ENCODE measurements at places on chromosomes 4 and X.

- DNase-seq: no peak
Measured at GRCh38 chr4:2937146-2937857, 25.9 kb downstream of the NOP14 start.

- DNase-seq: no peak
Measured at GRCh38 chr4:82786828-82787227, 11.8 kb downstream of the SCD5 start.

DNA sequence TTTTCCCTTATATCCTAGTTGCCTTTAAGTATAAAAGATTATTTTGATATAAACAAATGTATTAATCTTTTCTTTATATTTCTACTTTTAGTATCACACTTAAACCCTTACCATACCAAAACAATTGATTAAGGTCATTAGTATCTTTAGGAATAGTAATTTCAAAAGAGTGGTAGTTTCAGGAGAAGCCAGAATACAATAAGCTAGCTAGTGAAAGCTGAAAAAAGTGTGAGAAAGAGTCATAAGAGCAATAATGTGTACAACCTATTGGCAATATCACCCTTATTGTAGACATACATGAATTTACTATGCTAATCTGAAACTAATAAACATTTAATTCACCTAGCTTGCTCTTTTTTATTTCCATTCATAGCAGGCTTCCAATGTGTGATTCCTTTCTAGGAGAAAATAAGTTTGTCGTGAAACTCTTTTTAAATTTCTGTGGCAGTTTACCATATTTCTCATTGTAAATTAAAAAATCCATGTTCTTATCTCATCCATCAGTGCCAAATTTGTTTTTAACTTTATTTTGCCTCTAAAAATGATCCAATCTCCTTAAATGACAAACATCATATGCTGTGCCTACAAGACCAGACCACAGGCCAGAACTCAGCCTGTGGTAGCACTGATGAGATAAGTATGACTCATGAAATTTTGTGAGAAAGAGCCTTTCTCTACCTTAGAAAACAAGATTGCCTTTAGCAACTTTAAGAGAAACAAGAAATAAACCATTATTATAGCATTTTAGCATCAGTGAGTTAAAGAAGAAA is 8.1 kb downstream of the NEK1 start:
- no peak for DNase-seq

GRCh38 chrX:47313056-47313455 is 57.3 kb upstream of the ZNF157 start:
- DNase-seq: no peak

DNA sequence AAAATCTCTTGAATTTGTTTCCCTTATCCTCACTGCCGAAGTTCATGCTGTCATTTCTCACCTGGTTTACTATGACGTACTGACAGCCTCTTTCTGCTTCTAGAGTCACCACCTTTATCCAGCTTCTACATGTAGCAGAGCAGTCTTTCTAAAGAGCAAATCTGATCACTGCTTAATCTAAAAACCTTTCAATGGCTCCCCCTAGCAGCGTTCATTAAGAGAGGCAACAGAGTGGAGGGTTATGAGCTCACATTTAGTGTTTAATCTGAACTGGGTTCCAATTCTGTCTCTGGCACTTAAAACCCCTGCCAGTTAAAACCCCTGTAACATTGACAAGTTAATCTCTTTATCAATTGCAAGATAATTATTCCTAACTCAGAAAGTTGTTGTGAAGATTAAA is 4.4 kb downstream of the RBPJ start:
- DNase-seq: no peak

GRCh38 chr4:26964512-26964911 is 103.9 kb downstream of the STIM2 start:
- no peak for DNase-seq

DNA sequence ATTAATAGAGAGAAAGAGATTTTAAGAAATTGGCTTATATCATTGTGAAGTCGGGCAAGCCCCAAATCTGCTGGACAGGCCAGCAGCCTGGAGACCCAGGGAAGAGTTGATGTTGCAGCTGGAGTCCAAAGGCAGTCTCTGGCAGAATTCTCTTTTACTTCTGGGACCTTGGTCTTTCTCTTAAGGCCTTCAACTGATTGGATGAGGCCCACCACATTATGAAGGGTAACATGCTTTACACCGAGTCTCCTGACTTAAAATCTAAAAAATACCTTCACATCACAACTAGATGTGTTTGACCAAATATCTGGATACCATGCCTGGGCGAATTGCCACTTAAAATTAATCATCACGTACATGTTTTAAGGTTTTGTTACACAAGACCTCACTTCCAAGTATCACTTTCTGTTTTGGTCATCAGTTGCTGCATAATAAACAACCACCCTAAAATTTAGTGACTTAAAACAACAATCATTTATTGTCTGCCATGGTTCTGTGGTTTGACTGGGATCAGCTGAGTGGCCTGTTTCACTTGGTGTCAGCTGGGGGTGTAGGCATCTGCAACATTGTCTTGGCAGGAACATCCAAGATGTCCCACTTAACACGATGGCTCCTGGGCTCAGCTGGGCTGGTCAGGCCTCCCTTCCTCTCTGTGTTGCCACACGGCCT is 3.4 kb downstream of the CD38 start:
- DNase-seq: no peak

- DNase-seq: no peak
Measured at GRCh38 chr4:165851256-165851655, 21.8 kb upstream of the TLL1 start.

GRCh38 chrX:40449956-40450706 is 130.6 kb upstream of the ATP6AP2 start:
- no peak for DNase-seq

- DNase-seq: no peak
Measured at GRCh38 chr4:75598390-75598789, 31.9 kb downstream of the CDKL2 start.

DNA sequence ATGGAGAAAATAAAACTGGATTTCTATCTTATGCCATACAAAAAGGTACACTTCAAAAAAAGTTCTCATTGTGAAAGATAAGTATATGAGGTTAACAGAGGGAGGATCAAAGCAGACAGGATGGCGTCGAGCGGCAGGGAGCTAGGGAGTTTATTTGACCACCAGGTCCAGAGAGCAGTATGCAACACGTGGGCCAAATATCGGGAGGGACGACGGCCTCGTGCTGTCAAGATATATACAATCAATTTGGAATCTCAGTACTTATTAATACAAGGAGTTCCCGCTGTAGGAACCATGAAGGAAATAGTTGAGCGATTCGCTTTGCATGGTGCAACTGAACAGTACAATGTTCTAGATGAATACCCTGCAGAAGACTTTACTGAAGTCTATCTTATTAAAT is 1069.4 kb upstream of the INTU start:
- no peak for DNase-seq

- no peak for DNase-seq
Measured at GRCh38 chr4:82469791-82470345, 39.5 kb downstream of the ENOPH1 start.

GRCh38 chr4:110198049-110198434 is 373 bp downstream of the ELOVL6 start:
- no peak for DNase-seq

GRCh38 chr4:163681208-163681821 is 186.8 kb downstream of the TMA16 start:
- no peak for DNase-seq

GRCh38 chr4:18850867-18851266 is 829.3 kb upstream of the LCORL start:
- no peak for DNase-seq

GRCh38 chrX:132488819-132489577 is at the start of gene MBNL3:
TSS of gene MBNL3 (minus strand) at chrX:132489038. CDS start at chrX:132439611, 49,427 bp downstream.
- DNase-seq: peak; percentile 57

- DNase-seq: peak; percentile 91
Measured at GRCh38 chr4:19748519-19749479, 502.9 kb upstream of the SLIT2 start.

DNA sequence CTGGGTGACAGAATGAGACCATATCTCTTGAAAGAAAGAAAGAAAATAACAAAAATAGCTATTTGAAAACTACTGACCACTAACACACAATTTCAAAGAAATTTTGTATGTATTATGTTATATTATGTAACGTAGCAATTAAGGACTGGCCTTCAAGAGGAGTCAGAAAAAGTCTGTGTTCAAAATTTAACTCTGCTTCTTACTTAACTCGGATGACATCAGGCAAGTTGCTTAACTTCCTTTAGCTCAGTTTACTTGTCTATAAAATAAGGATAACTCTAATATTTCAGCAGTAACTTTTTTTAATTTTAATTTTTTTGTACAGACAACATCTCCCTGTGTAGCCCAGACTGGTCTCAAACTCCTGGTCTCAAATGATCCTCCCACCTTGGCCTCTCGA is 14.6 kb upstream of the PRSS12 start:
- no peak for DNase-seq

DNA sequence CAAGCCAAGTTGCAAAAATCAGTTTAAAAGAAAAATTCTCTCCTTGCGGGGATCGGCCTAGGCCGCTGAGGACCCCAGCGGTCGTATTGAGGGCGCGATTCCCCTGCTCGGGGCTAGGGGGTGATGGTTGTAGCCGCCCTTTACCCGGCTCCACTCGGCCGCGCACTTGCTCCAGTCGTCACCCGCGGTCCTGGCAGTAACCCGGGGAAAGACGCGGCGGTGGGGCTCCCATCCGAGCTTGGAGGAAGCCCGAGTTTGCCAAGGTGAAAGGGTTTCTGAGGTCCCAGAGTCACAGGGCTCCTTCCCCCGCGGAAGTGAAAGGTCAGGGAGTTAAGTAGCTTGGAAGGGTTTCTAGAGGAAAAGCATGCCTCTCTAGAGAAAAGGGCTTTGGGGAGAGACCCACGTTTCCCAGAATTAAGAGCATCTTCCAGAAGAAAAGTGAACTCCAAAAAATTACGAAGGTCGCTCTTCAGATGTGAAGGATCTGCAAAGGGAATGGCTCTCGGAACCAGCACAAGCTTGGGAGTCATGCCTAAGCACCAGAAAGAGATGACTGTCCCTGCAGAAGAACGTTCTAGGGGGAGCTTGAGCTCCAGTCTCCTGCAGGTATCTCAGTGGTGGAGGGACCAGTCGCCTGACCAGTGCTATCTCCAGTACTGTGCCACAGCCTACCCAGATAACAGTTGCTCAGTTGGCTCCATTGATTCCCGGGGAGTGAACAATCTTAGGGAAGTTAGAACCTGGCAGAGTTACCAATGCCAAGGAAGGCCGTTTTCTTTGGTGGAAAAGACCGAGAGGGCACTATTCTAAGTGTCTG is 875 bp downstream of the LAP3 start:
- DNase-seq: no peak

GRCh38 chr4:107913283-107913899 is 18.0 kb upstream of the CYP2U1 start:
- DNase-seq: peak; percentile 57

GRCh38 chr4:88097781-88098180 is 60.7 kb downstream of the ABCG2 start:
- DNase-seq: no peak

- DNase-seq: no peak
Measured at GRCh38 chrX:146041741-146042140, 224.1 kb downstream of the SLITRK2 start.

GRCh38 chr4:152431291-152431690 is 104.6 kb downstream of the FBXW7 start:
- DNase-seq: no peak

DNA sequence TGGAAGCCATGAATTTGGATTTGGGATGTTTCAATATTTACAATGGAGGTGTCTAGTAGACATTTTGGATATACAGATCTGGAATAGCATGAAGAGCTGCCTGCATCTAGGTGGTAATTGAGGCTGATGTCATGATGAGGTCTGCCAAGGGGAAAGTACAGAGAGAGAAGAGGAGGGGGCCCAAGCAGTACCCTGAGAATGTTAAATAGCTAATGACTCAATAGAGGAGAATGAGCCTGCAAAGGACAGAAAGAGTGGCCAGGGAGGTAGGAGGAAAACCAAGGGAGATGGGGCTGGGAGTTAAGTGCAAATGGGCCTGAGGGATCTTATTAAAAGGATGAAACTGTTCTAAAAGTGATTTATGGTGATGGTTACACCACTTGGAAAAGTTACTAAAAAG is 182.2 kb upstream of the KIT start:
- DNase-seq: no peak

DNA sequence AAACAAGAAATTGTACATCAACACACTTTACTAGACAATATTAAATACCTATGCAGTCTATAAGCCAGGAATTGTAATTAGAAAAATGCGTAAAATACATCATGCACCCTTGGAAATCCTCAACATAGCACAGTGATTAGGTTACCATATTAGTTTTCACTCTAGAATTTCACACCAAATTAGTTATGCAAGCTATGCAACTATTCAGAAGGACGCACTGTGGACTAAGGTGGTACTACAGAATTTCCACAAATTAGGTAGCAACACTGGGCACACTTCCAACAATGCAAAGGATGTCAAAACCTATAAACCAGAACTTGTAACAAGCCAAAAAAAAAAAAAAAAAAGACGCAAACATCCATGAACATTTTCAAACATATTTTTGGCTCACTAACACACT is 71.1 kb upstream of the ZCCHC13 start:
- DNase-seq: no peak

DNA sequence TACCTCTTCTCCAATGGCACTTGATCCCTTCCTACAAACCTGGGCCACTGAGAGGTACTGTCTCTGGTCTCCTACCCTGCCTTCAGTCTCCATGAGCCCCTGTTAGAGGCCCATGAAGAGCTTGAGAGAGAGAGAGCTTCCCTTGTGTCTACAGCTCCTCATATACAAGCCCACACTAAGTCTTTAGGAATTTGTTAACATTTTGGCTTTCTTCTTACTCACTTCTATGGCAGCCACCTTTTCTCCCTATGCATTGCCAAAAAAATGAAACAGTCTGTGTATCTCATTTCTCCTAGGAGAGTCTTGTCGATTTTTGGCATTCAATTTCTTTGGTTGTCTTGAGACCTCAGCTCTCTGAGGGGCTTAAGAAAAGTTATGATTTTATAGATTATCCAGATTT is 90.9 kb upstream of the LNX1 start:
- DNase-seq: no peak

DNA sequence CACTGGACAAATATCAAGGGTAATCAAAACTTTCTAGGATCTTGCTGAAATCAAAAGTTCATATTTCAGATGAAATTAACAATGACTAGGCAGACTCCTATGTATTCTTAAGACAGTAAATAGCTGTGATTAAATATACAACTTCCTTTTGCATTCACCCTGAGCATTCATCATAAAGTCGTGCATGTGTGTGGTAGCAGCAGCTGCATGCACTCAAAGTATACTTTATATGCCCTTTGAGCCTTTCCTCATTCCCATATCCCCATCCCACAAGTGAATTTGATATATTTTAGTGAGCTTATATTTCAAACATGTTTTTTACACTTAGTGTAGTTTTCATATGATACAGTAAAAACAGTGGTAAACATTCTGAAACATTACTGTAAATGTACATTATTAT is 959.0 kb downstream of the C4orf33 start:
- DNase-seq: no peak

Data from right lung (tissue), 10 donors.